A673 (cell line): ENCODE measurements at places on chromosomes 11 and 22. TPM values are rescaled to one million over a fixed set of nuclear protein-coding genes. Genes with fewer than 3 reads are reported as not detected.

- DNase-seq = no peak
These were observed 19.9 kb upstream of the GRAMD1B start for GRCh38 chr11:123410218-123410549.

GRCh38 chr11:11028017-11028692, 170.3 kb upstream of the ZBED5 start:
- DNase-seq = peak; percentile 66

GRCh38 chr22:33400061-33400840, 342.1 kb upstream of the SYN3 start:
- no peak for DNase-seq

DNA sequence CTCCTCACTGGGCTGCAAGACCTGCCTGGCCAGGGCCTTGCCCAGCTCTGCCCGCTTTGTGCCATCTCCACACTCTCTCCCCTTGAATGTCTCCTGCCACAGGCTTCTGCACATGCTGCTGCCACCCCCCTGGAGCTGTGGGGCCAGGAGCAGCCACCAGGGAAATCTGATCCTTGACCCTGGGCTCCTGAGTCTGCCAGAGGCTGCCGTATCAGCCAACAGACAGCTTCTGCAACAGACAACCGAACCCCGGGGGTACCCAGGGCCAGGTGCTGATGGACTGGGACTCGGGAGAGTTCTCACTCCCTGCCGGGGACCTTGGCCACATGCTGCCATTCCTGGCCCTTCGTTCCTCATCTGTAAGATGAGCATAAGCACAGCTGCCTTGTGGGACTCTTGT, 3.3 kb upstream of the PPARA start:
- DNase-seq = no peak

DNA sequence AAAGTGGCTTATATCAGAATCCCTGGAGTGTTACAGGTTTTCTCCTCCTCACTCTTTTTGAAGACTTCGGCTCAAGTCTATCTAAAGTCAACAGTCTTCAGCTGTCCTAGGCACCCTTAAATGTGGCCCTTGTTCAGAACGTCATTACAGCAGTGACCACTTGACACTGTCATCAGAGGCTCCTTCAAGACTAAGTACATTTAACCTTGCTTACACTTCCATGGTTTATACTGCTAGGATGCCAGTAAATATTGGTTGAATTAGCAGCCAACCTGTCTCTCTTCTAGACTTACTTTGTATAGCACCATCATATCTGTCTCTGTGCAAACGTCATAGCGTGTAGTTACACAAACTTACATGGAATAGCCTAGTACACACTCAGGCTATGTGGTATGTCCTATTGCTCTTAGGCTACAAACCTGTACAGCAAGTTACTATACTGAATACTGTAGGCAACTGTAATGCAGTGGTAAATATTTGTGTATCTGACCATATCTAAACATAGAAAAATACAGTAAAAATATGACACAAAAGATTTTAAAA, 13.3 kb upstream of the C11orf91 start:
- no peak for DNase-seq

DNA sequence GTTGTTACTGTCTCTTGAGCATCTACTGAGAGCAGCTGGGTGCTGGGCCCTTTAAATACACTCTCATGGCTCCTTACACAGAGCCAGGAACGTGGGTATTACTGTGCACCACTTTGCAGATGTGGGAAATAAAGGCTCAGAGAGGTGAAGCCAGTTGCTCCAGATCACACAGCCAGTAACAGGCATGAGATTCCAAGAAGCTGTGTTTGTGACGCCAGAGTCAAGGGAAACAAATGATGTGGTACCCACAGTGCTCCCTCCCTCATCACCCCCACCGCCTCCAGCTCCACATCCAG, 1.4 kb upstream of the PRDM11 start:
- no peak for DNase-seq

DNA sequence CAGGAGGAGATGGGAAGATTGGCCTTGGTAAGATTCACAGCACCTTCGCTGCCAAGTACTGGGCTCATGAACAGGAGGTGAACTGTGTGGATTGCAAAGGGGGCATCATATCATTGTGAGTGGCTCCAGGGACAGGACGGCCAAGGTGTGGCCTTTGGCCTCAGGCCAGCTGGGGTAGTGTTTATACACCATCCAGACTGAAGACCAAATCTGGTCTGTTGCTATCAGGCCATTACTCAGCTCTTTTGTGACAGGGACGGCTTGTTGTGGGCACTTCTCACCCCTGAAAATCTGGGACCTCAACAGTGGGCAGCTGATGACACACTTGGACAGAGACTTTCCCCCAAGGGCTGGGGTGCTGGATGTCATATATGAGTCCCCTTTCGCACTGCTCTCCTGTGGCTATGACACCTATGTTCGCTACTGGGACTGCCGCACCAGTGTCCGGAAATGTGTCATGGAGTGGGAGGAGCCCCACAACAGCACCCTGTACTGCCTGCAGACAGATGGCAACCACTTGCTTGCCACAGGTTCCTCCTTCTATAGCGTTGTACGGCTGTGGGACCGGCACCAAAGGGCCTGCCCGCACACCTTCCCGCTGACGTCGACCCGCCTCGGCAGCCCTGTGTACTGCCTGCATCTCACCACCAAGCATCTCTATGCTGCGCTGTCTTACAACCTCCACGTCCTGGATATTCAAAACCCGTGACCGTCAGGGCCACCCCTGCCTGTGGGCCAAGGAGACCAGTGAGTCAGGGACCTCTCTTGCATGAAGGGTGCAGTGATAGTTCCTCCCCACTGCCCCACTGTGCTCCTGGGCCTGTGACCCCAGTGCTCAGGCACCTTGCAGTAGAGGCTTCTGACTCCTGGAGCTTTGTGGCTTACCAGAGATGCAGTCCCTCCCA, 83.6 kb downstream of the BCR start:
- no peak for DNase-seq

RELT gene
- 16.2 and 20.9 TPM in 2 replicates for total RNA-seq

KRTAP5-9 gene
- not detected in 2 replicates for total RNA-seq

DNA sequence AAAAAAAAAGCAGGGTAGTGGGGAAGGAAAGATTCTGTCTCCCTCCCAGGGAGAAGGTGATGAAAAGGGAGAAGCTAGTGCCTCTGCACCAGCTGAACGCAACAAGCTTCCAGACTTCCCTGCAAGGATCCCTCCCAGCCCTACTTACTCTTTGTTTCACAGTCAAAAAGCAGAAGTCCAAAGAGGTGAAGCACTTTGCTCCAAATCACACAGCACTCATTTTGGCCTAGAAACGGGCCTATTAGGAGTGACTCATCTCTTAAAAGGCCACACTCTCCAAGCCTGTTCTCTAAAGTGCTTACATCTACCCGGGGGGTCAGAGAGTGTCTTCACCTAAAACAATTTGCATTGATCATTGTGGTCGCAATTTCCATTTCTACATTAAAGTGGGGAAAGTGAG, 17.7 kb upstream of the GRK3 start:
- no peak for DNase-seq

PNPLA5 gene
- total RNA-seq = not detected in 2 replicates

DNA sequence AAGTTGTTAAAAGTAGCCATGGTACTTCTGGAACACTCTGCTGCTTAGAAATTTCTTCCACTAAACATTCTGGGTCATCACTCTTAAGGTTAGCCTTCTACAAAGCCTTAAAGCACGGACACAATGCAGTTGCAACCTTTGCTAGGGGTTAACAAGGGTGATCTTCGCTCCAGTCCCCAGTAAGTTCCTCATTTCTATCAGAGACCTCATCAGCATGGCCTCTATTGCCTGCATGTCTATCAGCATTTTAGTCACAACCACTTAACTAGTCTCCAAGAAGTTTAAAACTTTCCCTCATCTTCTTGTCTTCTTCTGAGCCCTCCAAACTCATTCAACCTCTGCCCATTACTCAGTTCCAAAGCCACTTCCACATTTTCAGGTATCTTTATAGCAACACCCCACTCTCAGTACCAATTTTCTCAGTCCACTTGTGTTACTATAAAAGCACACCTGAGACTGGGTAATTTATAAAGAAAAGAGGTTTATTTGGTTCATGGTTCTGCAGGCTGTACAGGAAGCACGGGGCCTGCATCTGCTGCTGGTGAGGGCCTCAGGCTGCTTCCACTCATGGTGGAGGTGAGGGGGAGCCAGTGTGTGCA, 48.7 kb upstream of the TH start:
- DNase-seq = no peak

DDIAS gene
- 32.1 and 41.5 TPM in 2 replicates for total RNA-seq

DNA sequence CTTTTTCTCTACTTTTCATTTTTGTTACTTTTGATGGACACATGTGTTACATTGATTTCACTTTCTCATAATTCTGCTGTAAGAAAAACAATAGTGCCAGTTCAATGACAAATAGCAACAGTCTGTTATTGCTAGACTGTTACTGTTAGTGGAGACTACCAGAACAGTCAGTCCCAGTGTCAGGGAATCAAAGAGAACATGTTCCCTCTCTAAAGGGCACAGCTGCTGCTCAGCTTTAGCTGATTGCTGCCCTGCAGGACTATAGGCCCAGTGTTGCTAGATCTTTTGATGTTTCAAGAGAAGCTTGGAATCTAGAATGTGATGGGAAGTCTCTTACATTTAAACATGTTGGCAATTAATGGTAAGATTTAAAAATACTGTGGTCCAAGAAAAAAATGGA, 3.4 kb downstream of the BIRC3 start:
- no peak for DNase-seq

DNA sequence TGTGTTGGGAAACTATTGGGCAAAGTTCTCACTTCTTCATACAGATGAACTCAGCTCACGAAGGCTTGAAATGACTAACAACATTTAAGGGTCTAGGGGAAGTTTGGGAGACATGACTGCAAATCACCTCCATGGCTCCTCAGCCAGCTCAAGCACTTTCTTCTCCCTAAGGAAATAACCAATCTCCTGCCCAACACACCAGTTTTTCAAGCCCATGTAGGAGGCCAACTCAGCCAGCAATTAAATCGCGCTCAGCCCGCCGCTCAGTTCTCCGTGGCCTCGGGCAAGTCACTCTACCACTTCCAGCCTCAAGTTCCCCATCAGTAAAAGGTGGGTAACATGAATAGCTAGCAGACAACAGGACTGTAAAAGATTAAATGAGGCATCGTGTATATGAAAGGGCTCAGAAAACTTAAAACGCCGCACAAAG, 796 bp downstream of the POLDIP3 start:
- DNase-seq = peak; percentile 40

DNA sequence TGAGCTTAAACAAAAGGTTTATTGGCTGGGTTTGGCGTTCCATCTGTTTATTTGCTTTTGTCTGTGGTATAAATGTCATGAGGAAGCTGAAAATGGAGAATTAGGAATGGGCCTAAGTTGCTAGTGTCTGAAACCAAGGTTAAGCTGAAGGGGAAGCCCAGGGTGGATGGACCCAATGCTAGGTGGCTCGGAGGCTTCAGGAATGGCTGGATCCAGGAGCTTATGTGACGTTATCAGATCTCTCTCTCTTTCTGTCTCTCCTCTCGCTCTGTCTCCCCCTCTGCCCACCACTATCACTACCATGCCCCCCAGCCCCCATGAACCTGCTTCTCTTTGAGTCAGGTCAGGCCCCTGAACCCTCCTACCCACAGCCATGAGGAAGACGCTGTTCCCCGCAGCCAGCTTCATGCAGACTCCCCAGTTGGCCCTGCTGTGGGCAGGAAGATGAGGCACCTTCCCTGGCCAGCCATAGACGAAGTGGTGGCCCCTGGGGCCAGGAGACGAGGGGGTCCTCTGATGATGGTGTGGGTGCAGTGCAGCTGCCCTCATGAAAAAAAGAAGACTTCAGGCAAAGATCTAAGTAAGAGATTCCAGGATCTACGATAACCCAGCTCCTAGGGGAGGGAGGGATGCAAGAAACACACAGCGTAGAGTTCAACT, 101.5 kb downstream of the BRD1 start:
- no peak for DNase-seq

DNA sequence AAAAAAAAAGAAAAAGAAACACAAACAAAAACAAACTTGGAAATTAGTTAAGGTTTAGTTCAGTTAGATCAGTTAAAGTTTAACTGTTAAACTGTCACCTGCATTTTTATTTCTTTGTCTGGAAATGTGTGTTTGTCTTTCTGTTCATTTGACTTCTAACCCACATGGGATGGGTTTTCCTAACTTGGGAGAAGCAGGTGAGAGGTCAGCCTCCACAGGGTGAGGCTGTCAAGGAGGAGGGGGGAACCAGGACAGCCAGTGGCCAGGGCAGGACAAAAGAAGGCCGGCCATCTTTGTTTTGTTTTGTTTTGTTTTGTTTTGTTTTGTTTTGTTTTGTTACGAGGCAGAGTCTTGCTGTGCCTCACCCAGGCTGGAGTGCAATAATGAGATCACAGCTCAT, 13.4 kb upstream of the GCAT start:
- DNase-seq = no peak

NLRP14 gene
- total RNA-seq = not detected in 2 replicates

DNA sequence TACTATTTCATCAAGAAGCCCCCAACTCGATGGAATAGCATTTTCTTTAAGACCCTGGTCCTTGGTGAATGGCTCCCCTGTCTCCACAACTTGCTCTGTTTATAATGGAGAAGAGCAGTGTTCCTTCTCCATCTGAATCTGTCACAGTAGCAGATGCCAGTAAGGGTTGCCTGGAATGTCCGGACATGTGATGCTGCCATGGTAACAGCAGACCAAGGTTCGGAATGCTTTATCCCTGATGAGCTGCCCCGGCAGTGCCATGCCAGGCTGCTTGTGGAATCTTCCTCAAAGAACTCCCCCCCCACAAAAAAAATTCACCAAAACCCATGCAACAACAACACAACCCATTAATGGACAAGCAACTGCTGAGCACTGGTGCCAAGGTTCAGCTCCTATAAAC, 72.5 kb downstream of the KCNC1 start:
- no peak for DNase-seq

DNA sequence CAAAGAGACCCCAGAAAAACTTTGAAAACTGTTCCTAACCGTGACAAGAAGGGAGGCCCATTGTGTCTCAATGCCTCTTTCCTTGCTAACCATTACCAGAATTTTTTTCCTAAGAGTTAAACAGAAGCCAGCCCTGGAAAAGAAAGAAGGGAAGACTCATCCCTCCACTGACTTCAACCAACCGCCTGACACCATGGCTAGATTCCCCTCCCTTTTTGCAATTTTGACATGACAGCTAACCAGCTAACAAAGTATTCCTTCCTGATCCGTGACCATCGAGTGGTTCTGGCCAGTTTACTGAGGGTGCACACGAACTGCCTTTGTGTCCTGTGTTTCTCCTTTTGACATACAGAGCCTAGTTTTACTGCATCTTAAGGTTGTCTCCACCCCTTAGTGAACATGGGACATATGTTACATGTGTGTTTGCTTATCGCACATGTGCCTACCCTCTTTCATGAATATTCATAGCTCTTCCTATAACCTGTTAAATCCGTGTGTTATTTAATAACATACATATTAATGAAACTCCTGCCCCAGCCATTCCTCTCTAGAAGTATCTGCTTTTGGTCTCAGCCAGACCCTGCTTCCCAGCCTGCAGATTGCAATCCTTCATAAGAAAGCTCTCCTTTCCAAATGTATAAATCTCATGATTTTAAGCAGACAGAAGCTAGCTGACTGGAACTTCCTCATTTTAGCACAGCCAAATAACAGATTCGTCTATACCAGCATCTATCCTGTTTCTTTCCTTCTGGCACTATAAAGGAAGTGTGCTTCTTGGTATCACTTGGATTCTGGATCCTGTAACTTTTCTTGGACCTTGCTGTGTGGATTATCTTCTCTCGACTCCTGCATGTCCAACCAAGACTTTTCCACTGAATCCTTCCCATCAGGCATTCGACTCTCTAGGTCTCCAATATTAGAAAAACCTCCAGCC, 37.8 kb downstream of the RASSF10 start:
- DNase-seq = no peak

PKDREJ gene
- not detected in 2 replicates for total RNA-seq

- no peak for DNase-seq
These were observed 21.3 kb downstream of the CASP12 start for GRCh38 chr11:104876861-104877431.

ARHGAP32 gene
- 42.8 and 46.8 TPM in 2 replicates for total RNA-seq

NCAM1 gene
- total RNA-seq = 12.0 and 14.3 TPM in 2 replicates

- DNase-seq = no peak
These were observed 8.2 kb downstream of the PDGFB start for GRCh38 chr22:39236321-39237317.

BBS1 gene
- 40.5 and 48.4 TPM in 2 replicates for total RNA-seq
